Psoas muscle (tissue), 8 donors: ENCODE measurements at places on chromosomes 5 and 9.

- H3K4me1 ChIP-seq = peaks cover 5% of the 10 kb centered on the region
- H3K27me3 ChIP-seq = no peaks in the 10 kb centered on the region
- DNase-seq = peak; percentile 49
- H3K4me3 ChIP-seq = no peak overlapping the region
- H3K27ac ChIP-seq = no peak overlapping the region
Measured at GRCh38 chr5:52693280-52693679, 94.4 kb upstream of the ITGA1 start.

DNA sequence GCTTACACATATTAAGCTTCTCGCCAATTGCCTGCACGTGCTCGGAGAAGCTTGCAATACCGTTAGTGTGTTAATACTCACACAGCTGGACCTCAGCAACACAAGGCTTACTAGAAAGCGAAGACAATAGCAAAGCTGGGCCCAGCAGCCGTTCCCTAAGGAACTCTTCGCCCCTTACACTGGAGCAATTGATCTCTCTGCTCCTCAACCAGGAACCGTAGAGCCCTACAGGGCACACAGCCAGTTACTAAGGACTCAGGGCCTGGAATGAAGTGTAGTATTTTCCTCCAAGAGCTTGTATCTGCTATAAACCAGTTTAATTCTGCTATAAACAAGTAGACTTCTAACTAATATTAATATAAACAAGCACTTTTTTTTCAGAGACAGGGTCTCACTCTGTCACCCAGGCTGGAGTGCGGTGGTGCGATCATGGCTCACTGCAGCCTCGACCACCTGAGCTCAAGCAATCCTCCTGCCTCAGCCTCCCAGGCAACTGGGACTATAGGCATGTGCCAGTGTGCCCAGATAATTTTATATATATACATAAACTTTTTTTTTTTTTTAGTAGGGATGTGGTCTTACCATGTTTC lies 67.0 kb upstream of the SIMC1 start:
- H3K4me1 ChIP-seq = no peaks in the 10 kb centered on the region
- H3K27ac ChIP-seq = no peak overlapping the region
- H3K4me3 ChIP-seq = no peak overlapping the region
- peaks cover 4% of the 10 kb centered on the region for H3K27me3 ChIP-seq
- no peak for DNase-seq

DNA sequence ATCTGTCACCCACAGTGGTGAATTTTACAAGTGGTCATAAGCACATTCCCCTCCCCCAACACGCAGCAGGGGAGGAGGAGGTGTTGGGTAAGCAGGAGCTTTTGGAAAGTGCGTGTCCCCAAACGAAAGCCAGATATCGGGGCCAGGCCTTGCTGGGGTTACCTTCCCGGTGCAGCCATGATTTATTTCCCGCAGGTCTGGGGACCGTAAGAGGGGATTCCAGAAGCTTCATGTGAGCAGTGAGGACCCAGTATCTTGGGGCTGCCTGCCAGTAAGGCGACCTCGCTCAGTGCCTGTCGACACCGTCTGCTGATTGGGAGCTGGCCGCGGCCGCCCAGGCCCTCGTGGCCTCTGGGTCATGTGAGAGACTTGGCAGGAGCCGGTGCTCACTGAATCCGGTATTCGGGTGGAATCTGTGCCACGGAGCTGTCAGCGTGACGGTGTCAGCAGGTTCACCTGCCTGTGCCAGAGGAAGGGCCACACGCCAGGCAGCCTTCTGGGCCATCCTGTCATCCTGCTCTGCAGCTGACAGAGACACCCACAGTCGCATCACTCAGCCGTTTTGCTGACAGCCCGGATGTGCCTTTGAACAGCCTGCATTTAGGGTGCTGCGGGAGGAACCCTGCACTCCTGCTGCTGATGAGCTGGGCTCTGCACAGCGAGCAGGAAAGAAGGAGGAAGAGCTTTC lies 37.3 kb downstream of the SEC61B start:
- peak; percentile 92 for DNase-seq
- H3K36me3 ChIP-seq = no peaks in the 10 kb centered on the region
- H3K27me3 ChIP-seq = no peaks in the 10 kb centered on the region

GRCh38 chr5:78373231-78373630 lies 12.8 kb downstream of the SCAMP1 start:
- no peaks in the 10 kb centered on the region for H3K36me3 ChIP-seq
- H3K27me3 ChIP-seq = no peaks in the 10 kb centered on the region
- no peak overlapping the region for H3K4me3 ChIP-seq
- H3K4me1 ChIP-seq = peaks cover 61% of the 10 kb centered on the region
- no peak overlapping the region for H3K27ac ChIP-seq

GRCh38 chr5:74182603-74183002 lies 457.9 kb downstream of the ENC1 start:
- no peaks in the 10 kb centered on the region for H3K36me3 ChIP-seq
- no peak overlapping the region for H3K27ac ChIP-seq
- peaks cover 20% of the 10 kb centered on the region for H3K4me1 ChIP-seq
- no peak overlapping the region for H3K4me3 ChIP-seq
- no peaks in the 10 kb centered on the region for H3K27me3 ChIP-seq

- H3K27me3 ChIP-seq = no peaks in the 10 kb centered on the region
- no peaks in the 10 kb centered on the region for H3K36me3 ChIP-seq
- no peak overlapping the region for H3K4me3 ChIP-seq
- no peak for DNase-seq
- H3K27ac ChIP-seq = no peak overlapping the region
- no peaks in the 10 kb centered on the region for H3K4me1 ChIP-seq
Measured at GRCh38 chr9:8706531-8706930, 907.0 kb upstream of the DMAC1 start.

DNA sequence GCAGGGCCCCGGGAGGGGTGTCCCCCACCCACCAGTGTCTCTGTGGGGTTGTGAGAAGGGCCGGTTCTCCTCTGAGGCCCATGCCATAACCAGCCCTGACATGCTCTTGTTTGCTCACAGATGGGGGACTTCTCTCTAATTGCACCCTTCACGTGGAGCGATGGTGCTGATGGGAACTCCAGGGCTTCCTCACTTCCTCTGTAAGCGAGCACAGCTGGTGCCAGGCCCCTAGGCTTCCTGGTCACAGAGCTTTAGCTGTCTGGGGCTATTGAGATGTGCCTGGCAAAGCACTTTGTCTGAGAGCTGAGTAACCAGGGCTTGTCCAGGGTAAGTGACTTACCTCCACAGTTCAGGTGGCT lies 36.4 kb downstream of the PHF2 start:
- H3K4me1 ChIP-seq = peaks cover 22% of the 10 kb centered on the region
- H3K4me3 ChIP-seq = no peak overlapping the region
- H3K27ac ChIP-seq = no peak overlapping the region
- peak; percentile 26 for DNase-seq

- DNase-seq = no peak
- H3K27ac ChIP-seq = no peak overlapping the region
- no peaks in the 10 kb centered on the region for H3K36me3 ChIP-seq
- H3K27me3 ChIP-seq = no peaks in the 10 kb centered on the region
- no peaks in the 10 kb centered on the region for H3K4me1 ChIP-seq
Measured at GRCh38 chr5:71011194-71011792, 13.8 kb downstream of the NAIP start.

GRCh38 chr9:76709020-76709419 lies 55.2 kb upstream of the PCA3 start:
- no peaks in the 10 kb centered on the region for H3K4me1 ChIP-seq
- no peaks in the 10 kb centered on the region for H3K36me3 ChIP-seq
- H3K27me3 ChIP-seq = no peaks in the 10 kb centered on the region

GRCh38 chr9:81720450-81721086 lies 31.2 kb upstream of the TLE1 start:
- H3K4me3 ChIP-seq = no peak overlapping the region
- no peak for DNase-seq
- H3K36me3 ChIP-seq = no peaks in the 10 kb centered on the region
- H3K27me3 ChIP-seq = no peaks in the 10 kb centered on the region
- no peaks in the 10 kb centered on the region for H3K4me1 ChIP-seq

- H3K4me3 ChIP-seq = no peak overlapping the region
- no peaks in the 10 kb centered on the region for H3K4me1 ChIP-seq
- peak; percentile 68 for DNase-seq
- no peaks in the 10 kb centered on the region for H3K27me3 ChIP-seq
- no peaks in the 10 kb centered on the region for H3K36me3 ChIP-seq
- H3K27ac ChIP-seq = no peak overlapping the region
Measured at GRCh38 chr9:82031538-82032280, 43.1 kb downstream of the SPATA31D1 start.

- DNase-seq = no peak
- no peaks in the 10 kb centered on the region for H3K36me3 ChIP-seq
- H3K27me3 ChIP-seq = no peaks in the 10 kb centered on the region
- no peak overlapping the region for H3K27ac ChIP-seq
Measured at GRCh38 chr5:80139466-80139972, 104.4 kb downstream of the THBS4 start.

DNA sequence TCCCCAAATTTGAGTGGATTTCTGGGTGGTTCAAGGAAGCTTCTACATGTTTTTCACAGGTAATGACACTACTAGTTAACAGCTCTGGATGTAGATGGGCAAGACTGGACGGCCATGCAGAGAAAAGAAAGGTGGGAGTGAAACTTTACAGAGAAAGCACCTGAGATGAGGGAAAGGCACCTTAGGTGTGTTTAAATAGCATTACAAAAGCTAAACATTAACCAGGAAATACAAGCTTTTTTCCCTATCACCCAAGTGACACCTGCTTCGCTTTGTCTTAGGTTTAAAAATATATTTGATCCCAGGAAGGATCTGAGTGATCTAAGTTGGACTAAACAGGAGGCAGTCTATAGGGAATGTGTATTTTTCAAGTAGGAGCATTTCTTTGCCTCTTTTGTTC lies 8.3 kb downstream of the C9orf152 start:
- no peaks in the 10 kb centered on the region for H3K4me1 ChIP-seq
- no peak overlapping the region for H3K4me3 ChIP-seq
- no peak for DNase-seq
- H3K27ac ChIP-seq = no peak overlapping the region
- peaks cover 2% of the 10 kb centered on the region for H3K27me3 ChIP-seq
- H3K36me3 ChIP-seq = no peaks in the 10 kb centered on the region

- H3K36me3 ChIP-seq = no peaks in the 10 kb centered on the region
- H3K4me3 ChIP-seq = no peak overlapping the region
- no peak for DNase-seq
- peaks cover 4% of the 10 kb centered on the region for H3K4me1 ChIP-seq
Measured at GRCh38 chr9:109522106-109522505, 24.0 kb upstream of the PTPN3 start.

- H3K27ac ChIP-seq = no peak overlapping the region
- no peak for DNase-seq
- no peak overlapping the region for H3K4me3 ChIP-seq
- no peaks in the 10 kb centered on the region for H3K27me3 ChIP-seq
- H3K36me3 ChIP-seq = no peaks in the 10 kb centered on the region
- H3K4me1 ChIP-seq = no peaks in the 10 kb centered on the region
Measured at GRCh38 chr5:17088051-17088450, 129.4 kb upstream of the BASP1 start.

- H3K4me1 ChIP-seq = peaks cover 8% of the 10 kb centered on the region
- no peaks in the 10 kb centered on the region for H3K27me3 ChIP-seq
- DNase-seq = no peak
Measured at GRCh38 chr5:65475336-65475735, 6.4 kb downstream of the ADAMTS6 start.

DNA sequence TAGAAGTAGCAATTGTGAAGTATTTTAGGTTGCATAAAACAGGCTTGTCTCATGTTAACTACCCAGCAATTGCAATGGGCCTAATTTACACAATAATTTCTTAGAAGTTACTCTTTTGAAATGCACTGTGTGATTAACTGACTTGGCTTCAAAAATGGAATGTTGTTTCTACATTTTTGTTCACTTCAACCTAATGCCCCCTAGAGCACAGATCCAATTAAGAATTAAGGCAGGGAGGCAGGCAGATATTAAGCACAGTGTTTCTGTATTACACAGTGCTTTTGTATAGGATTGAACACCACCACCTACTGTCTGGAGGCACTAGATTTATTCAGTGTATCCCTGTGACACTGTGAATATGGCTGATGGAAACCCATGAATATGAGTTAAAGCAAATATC lies 302.1 kb downstream of the FBXL17 start:
- no peaks in the 10 kb centered on the region for H3K27me3 ChIP-seq
- no peaks in the 10 kb centered on the region for H3K36me3 ChIP-seq
- H3K27ac ChIP-seq = no peak overlapping the region
- no peak overlapping the region for H3K4me3 ChIP-seq

- no peak overlapping the region for H3K27ac ChIP-seq
- no peak for DNase-seq
- H3K27me3 ChIP-seq = no peaks in the 10 kb centered on the region
- H3K4me3 ChIP-seq = no peak overlapping the region
- H3K36me3 ChIP-seq = no peaks in the 10 kb centered on the region
Measured at GRCh38 chr5:161086461-161086860, 234.4 kb upstream of the ATP10B start.

- no peak overlapping the region for H3K27ac ChIP-seq
- no peak overlapping the region for H3K4me3 ChIP-seq
- no peak for DNase-seq
- no peaks in the 10 kb centered on the region for H3K4me1 ChIP-seq
Measured at GRCh38 chr5:135007749-135008363, 26.2 kb downstream of the PITX1 start.

DNA sequence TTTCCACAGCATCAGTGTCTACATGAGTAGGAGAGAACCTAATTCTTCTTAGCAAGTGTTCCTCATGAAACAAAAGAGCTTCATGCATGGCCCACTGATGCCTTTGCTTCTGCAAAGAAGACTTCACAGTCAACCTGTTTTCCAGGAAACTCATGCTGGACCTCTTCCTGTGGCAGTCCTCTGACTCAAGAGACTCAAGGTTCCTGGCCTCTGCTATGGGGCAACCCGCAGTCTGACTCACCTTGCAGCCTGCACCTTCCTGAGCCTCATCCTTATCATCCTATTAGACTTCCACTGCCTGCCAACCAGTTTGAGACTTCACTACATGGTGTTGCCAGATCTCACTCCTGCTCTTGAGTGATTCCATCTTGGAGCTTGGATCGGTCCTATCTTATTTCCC lies 17.6 kb upstream of the AGGF1 start:
- no peak for DNase-seq
- no peaks in the 10 kb centered on the region for H3K4me1 ChIP-seq
- H3K27ac ChIP-seq = no peak overlapping the region
- H3K27me3 ChIP-seq = peaks cover 3% of the 10 kb centered on the region
- H3K36me3 ChIP-seq = no peaks in the 10 kb centered on the region
- H3K4me3 ChIP-seq = no peak overlapping the region

GRCh38 chr5:174384509-174384947 lies 339.0 kb downstream of the NSG2 start:
- no peaks in the 10 kb centered on the region for H3K4me1 ChIP-seq
- H3K36me3 ChIP-seq = no peaks in the 10 kb centered on the region
- no peak overlapping the region for H3K27ac ChIP-seq
- H3K27me3 ChIP-seq = peaks cover 19% of the 10 kb centered on the region
- DNase-seq = no peak

DNA sequence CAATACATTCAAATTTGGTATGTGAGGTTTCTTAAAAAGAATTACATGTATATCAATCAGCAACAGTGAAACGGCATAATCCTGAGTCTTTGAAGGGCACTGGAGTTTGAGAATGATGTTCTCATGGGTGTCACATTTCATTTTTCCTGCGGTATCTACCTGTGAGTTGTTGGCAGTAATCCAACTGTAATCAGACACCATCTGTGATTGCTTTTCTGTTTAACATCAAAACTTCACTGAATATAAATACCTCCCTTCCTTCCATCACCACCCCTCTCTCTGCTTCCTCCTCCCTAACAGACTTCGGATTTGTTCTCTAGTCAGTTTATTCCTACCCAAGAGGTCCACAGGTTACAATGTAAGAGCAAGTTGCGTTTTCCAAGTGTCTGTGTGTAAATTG lies 275.2 kb upstream of the PCSK5 start:
- DNase-seq = no peak
- H3K27ac ChIP-seq = no peak overlapping the region
- no peak overlapping the region for H3K4me3 ChIP-seq
- H3K4me1 ChIP-seq = no peaks in the 10 kb centered on the region
- no peaks in the 10 kb centered on the region for H3K27me3 ChIP-seq
